SK-N-DZ (cell line): ENCODE measurements at places on chromosomes 5 and 9.

DNA sequence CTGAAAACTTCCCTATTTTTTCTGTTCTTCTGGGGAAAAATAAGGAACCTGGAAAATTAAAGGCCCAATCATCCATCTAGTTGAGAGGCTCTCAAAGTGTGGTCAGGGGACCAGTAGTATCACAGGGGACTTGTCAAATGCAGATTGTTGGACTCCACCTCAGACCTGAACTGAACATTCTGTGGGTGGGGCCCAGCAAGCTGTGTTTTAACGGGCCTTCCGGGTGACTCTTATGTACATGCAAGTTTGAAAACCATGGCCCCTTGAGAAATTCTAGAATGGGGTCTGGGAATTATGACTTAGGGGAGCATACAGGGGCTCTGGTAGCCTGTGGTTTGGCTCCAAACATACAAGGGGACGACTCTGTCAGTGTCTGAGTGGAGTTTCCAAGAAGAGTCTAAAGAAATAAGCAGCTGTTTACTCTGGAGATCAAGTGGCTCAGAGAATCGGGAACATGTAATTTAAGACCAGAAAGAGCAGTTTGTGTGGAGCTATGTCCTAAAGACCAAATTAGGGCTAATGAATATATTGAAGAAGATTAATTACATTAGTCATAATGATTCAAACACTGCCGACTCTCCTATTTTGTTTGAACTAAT lies 177.4 kb downstream of the SLC28A3 start:
- no peak for DNase-seq

DNA sequence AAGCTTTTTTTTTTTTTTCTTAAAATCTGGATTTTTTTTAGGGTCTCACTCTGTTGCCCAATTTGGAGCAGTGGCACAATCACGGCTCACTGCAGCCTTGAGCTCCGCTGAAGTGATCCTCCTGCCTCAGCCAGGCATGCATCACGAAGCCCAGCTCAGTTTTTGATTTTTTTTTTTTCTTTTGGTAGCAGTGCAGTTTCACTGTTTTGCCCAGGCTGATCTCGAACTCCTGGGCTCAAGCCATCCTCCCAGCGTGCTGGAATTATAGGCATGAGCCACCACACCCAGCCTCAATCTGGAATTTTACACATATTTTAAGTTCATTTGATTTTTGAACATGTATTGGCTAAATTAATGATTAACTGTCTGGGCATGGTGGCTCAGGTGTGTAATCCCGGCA lies 36.3 kb downstream of the TRIO start:
- no peak for DNase-seq

DNA sequence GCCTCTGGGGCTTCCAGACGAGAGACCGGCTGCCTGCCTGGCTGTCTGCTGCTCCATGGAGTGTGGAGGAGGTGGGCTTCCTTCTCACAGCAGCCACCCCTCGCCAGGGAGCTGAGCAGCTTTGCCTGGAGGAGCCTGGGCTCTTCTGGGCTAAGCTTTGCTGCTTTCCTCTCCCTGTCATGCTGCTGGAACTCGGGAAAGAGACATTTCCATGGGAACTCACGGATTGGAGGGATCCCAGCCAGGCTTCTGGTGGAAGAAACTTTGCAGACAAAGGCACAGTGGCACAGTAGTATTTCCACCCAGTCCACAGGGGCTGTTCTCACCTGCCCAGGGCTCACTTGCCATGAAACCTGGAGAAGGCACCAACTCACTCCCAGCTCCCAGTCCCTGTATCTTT lies 5.6 kb upstream of the NTNG2 start:
- no peak for DNase-seq

GRCh38 chr5:118796081-118796480 lies 192.3 kb downstream of the DTWD2 start:
- DNase-seq, result no peak

DNA sequence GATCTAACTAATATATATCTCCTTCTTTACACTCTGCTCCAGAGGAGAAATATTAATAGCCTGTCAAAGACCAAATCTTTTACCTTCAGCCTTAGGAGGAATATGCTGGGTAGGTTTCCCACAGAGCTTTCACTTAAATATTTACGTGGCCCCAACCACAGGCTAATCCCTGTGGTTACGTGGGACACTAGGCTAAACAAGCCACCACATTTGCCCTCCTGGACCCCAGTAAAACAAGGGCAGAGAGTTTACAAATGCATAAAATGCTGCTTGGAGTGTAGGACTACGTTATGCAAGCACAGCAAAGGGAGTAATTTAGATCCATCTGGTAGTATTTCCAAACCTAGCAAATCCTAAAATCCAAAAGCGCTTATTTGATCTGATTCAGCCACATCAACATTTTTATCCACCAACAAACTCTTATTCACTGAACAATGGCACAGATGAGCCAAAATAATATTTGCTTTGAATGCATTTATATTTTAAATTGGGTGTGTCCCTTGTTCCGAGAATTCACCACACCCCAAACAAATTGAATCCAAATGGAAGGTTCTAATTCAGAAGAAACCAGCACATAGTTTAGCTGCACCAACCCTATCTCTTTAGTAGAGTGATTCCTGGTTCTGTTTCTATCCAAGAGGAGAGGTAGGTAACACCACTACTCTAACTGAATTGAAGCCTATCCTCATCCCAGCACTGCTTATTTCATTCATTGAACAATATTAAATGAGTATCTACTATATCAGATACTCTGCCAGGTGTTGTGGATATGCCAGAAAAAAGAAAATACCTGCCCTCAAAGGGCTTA lies 179.0 kb downstream of the TSSK1B start:
- no peak for DNase-seq

DNA sequence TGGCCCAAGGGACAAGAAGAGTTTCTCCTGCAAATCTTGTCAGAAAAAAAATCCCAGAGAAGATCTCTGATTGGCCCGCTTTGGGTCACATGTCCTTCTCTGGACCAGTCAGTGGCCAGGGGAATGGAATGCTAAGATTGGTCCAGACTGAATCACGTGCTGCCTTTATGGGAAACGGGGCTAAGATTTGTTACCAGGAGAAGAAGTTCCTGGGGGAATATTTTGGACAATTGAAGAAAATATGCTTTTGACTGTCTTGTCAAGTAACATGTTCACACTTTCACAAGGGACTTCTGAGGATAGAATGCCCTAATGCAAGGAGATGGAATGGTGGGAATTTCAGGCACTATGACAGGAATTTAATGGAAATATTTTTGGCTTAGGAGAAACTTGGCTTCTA lies 74.1 kb upstream of the SH3PXD2B start:
- DNase-seq, result no peak

DNA sequence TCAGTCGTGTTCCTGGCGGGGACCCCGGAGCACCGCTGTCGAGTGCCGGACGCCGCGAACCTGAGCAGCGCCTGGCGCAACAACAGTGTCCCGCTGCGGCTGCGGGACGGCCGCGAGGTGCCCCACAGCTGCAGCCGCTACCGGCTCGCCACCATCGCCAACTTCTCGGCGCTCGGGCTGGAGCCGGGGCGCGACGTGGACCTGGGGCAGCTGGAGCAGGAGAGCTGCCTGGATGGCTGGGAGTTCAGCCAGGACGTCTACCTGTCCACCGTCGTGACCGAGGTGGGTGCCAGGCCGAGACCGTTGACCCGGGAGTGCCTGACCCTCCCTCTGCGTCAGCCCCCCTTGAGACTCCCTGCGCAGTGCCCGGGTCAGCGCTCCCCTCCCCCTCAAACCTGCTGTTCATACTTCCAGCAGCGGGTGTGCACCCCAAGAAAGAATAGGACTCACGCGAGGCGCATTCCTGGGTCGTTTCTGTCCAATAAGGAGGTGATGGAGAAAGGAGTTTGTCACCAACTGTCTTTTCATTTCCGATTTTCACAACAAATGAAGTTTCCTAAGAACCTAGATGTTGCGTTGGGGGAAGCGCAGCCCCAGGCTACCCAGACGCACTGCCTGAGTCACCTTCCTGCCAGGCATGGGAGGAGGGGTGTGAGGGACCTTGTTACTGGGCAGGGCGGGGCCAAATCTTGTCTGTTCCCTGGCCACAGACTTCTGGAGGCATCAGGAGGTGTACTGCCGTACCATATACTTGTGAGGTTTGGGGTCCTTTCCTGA lies 722 bp downstream of the SLC22A4 start:
- DNase-seq, result no peak

DNA sequence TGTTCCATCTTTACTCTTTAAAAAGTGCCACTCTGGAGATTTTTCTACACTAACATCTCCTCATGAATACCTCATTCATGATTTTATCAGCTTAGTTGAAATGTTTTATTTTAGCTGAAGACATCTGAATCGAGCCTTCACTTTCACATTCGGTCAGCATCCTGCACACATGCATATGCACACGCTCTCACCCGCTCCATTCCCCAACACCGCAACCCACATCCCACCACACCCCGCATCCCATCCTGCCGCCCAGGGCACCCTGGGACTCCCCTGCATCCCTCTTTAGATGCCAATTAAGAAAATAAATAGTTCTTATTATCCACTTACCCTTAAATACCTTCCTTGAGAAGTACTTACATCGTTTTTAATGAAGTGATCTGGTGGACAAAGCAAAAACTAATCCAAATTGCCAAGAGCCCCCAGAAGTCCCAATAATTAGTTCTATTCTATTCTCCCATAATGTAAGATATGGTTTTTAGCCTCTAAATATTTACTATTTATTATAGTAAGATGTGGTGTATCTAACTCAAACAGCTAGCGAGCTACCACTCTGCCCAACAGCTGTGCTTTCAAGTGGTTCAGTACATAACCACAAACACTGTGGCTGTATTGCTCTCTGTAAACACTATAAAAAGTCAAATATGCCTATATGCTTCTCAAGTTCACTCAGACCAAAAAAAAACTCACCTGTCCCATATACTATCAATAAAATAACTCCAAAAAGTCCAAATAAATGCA lies 38.2 kb downstream of the GZMK start:
- DNase-seq, result no peak

- no peak for DNase-seq
Measured at GRCh38 chr5:65816729-65817128, 94.7 kb downstream of the NLN start.

GRCh38 chr5:121273833-121274433 lies 577.7 kb upstream of the FTMT start:
- DNase-seq, result no peak

DNA sequence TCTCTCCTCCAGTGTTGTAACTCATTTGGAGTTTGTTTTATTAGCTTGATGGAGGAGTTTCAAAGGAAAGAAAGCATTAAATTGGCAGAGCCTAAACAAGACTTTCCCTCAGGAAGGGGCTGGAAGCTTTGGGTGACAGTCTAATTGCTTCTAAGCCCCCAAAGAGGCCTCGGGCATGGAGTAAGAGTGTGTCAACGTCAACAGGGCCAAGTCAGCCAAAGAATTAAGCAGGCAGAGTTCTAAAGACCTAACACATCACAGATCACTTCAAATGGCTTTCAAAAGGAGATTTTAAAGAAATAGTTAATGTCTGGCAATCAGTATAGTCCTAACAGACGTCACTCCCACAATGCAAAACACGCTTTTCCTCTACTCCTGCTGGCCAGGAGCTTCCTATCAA lies 234.5 kb downstream of the EFNA5 start:
- DNase-seq, result no peak

DNA sequence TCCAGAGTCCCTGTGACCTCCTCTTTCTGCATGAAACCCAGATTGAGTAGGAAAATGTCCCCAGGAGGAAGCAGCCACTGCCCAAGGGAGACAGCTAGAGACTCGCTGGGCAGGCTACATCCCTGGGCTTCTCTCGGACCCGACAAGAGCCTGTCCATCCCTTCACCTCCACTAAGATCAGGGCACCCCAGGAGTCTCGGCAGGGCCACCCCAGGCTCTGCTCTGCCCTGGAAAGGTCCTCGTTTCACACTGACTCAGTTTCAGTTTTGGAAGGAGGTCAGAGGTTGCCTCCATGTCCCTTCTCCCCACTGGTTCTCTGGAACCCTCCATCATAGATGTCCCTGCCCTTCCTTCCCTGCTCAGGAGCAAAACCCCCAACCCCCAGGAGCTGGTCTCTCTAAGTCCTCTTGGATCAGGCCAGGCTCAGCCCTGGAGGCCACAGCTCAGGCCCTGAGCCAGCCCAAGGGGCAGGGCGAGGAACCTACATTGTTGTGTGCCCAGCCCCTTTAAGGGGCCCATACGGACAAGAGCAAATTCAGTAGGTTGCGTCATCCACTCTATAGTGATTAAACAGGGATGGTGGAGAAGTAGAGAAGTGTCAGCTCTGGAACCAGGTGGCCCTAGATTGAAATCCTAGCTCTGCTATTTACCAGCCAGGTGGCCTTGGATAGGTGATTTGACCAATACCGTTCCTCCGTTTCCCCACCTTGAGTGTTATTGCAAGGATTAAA lies 37.4 kb downstream of the C9orf50 start:
- DNase-seq, result no peak

DNA sequence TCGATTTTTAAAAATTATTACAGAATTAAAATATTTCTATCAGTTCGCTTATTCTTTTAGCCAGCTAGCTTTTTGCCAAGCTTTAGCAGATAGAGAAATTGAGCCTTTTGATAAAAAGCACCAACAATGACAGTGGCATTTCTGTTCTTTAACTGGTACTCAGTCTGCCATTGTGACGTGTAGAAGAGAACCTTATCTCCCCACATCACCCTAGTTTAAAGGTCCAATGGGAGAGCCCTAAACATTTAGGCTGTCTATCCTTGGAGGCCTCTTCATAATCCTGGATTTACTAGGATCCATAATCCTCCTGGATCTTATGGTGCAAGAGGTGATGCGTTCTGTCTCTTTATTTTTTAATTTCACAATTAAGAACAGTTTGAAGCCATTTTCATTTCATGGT lies 3.0 kb downstream of the BASP1 start:
- no peak for DNase-seq

DNA sequence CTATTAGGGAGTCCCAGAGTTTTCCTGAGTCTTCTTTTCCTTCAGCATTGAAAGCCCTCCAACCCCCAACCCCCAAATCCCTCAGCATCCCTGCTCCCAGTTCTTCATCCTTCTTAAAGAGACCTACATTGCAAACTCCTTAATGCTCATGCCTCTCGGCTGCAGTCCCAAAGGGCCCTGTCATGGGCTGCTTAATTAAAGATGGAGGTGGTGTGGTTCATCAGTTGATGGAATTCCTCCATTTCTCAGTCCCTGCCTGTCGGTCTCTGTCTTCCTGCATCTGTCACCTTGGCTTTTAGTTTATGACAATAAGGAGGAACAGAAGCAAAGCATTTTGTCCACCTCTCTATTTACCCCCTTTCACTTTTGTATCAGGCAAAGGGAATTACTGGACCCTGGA lies 2.0 kb downstream of the FOXI1 start:
- no peak for DNase-seq

DNA sequence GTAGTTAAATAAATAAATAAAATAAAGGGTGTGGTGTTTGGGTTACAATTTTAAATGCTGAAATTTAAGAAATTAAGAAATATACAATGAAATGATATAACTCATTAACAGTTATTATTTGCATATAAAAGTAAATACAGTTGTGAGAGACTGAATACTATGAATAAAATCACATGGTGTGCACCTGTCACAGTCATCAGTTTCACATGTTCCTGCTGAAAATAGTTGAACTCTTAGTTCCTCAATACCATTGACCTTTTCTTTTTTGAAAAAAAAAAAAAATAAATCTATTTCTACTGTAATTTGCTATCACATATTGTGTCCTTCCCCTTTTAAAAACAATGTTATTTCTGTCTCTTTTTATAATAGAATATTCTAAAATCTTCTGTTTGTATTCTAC lies 130.9 kb upstream of the CHD1 start:
- DNase-seq, result no peak

- DNase-seq, result no peak
Measured at GRCh38 chr5:80296121-80296520, 23.7 kb upstream of the SPZ1 start.
